Liver (tissue), 10 donors: ENCODE measurements at places on chromosomes 2 and 18.

DNA sequence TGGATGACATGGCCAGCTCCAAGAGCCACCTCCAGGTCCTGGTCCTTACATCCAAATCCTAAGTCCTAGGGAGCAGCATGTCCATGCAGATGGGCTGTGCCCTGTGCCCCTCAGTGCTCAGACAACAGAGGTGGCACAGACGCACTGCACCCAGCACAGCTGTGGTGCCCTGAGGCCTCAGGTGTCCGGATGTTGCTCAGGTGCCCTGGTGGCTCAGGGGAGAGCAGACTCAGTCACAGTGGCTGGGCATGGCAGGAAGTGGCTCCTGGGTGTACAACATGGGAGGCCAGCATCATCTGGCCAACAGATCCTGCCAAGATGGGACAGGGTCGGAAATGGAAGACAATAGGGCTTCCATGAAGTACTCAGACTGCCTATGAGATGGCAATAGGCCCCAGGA lies 50.1 kb downstream of the TIMM21 start:
- no peak for DNase-seq

- DNase-seq: no peak
These were observed 28.1 kb upstream of the TMEM247 start for GRCh38 chr2:46451131-46451711.

- no peak for DNase-seq
These were observed 5.1 kb upstream of the PAX8 start for GRCh38 chr2:113283704-113284284.

- DNase-seq: no peak
These were observed 13.7 kb downstream of the GPR17 start for GRCh38 chr2:127659408-127660290.

DNA sequence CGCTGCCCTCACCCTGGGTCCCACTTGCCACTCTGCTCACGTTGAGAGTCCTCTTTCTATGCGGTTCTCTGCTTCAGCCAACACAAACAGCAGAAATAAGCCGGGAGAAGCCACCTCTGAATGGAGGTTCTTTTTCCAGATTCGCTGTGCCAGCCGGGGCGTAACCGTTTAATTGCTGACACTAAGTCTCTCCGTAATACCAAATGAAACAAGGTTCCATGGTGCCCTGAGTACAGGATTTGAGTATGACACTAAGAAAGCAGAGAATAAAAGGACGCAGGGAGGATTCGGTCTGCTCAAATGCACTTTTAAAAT lies 37.6 kb downstream of the CTIF start:
- no peak for DNase-seq

GRCh38 chr18:39211461-39211860 lies 1645.9 kb upstream of the CELF4 start:
- no peak for DNase-seq

- no peak for DNase-seq
These were observed 24.1 kb upstream of the EPHA4 start for GRCh38 chr2:221596192-221596591.

GRCh38 chr18:3819961-3820360 lies 370.0 kb downstream of the TGIF1 start:
- DNase-seq: no peak

GRCh38 chr18:13615432-13615861 lies 110.9 kb downstream of the FAM210A start:
- DNase-seq: no peak

DNA sequence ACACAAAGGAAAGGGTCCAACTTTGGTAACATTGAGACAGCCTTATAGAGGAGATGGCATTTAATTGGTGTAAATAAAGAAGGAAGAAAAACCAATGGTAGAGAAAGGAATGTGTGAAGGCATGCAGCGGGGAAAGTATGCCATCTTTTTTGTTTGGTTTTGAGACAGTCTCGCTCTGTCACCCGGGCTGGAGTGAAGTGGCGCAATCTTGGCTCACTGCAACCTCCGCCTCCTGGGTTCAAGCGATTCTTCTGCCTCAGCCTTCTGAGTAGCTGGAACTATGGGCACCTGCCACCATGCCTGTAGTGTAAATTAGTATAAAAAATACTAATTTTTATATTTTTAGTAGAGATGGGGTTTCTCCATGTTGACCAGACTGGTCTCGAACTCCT lies 6.4 kb downstream of the RIOK3 start:
- no peak for DNase-seq

DNA sequence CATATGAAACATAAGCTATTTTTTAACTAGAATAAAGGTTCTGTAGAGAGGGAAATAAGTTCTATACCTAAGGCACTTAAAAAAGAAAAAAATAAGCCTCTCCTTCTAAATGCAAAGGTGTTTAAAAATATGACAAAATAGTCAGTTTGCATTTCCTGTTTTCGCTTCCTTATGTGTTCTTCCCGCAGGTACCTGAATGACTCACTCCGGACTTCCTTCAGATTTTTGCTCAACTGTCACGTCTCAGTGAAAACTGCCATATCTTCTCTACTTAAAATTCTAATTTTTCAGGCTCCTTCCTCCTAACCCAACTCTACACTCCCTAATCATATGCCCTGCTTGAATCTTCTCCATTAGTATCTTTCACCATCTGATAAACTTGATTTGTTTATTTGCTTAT lies 1333.1 kb downstream of the LRP1B start:
- DNase-seq: no peak

GRCh38 chr2:64516651-64517510 lies 7.2 kb upstream of the AFTPH start:
- DNase-seq: no peak

DNA sequence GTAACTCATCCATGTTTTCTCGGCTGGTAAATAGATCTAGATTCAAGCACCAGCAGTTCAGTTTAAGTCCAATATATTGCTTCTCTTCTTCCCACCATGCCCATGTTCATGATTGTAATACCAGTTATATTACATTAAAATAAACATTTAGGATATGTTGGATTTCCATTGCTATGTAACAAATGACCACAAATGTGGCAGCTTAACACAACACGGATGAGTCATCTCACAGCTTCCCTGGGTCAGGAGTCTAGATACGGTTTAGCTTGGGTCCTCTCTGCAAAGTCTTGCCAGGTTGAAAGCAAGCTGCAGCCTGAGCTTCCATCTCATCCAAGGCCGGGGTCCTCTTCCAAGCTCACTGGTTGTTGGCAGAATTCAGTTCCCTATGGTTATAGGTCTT lies 39.4 kb upstream of the SMAD2 start:
- DNase-seq: no peak

- DNase-seq: no peak
These were observed 13.4 kb upstream of the RBMS1 start for GRCh38 chr2:160507046-160507407.

GRCh38 chr2:37615804-37616676 lies 55.4 kb downstream of the CDC42EP3 start:
- DNase-seq: no peak

DNA sequence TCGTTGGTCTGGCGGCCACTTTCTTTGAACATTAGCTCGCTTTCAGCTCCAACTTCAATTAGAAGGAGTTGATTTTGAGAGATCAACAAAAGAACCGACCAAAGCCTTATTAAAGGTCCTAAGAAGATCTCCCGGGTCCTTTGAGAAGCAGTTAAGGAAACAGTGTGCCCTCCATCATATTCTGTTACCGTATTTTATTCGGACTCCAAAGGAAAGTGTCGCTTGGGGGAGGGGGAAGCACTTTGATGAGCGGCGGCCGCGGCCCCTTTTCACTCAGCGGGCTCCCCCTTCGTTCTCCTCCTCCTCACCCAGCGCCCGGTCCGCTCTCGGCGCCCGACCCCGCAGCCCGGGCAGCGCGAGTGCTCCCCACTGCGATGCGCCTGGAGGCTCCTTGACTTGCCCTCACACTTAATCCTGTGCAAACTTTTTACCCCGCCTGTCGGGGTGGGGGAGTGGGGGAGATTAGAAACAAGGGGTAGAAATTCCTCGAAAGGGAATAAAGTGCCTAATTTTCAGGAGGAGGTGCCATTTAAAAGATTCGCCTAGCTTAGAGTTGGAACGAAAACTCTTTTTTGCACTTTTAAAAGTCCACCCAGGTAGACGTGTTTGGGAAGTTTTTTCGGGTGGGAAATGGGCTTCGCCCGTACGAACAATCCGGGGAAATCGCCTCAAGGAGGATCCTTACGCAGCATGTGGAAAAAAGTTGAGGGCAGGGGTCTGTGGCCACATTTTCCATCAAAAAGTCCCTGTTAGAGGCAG lies 1.2 kb upstream of the OTX1 start:
- no peak for DNase-seq

DNA sequence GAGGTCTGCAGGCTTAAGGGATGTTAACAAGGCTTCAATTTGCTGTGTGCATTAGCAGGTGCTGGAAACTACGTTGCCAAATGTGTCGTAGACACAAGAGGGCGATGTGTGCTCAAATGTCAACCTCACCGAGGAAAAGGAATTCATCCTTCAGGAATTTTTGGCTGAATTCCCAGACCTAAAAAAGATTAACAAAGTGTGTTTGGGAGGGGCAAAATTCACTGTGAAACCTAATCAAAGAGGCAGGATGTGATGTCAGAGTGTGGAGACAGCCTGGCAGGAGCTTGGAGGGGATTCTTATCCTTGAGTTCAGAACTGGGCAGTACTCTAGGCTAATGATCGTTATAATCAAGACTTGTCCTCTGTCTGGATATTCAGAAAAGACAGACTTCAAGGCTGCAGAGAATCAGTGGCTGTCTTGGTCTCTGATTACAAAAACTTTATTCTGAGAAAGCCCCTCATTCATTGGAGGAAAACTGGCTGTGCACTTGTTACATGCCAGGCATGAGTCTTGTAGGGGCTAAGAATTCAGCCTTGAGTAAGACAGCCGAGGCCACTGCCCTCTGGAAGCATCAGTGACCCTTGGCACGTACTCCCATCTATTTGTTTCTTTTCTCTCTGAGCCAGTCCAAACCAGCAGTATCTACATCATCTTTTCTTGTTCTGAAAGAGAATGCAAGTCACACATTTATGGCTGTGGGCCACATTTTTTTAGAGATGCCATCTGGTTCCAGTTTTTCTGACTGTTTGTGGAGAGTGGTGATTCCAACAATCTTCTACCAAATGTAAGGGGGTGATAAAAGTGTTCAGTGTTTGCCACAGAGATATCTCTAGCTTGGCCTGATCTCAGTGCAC lies 18.7 kb upstream of the SCYGR1 start:
- DNase-seq: peak; percentile 40

DNA sequence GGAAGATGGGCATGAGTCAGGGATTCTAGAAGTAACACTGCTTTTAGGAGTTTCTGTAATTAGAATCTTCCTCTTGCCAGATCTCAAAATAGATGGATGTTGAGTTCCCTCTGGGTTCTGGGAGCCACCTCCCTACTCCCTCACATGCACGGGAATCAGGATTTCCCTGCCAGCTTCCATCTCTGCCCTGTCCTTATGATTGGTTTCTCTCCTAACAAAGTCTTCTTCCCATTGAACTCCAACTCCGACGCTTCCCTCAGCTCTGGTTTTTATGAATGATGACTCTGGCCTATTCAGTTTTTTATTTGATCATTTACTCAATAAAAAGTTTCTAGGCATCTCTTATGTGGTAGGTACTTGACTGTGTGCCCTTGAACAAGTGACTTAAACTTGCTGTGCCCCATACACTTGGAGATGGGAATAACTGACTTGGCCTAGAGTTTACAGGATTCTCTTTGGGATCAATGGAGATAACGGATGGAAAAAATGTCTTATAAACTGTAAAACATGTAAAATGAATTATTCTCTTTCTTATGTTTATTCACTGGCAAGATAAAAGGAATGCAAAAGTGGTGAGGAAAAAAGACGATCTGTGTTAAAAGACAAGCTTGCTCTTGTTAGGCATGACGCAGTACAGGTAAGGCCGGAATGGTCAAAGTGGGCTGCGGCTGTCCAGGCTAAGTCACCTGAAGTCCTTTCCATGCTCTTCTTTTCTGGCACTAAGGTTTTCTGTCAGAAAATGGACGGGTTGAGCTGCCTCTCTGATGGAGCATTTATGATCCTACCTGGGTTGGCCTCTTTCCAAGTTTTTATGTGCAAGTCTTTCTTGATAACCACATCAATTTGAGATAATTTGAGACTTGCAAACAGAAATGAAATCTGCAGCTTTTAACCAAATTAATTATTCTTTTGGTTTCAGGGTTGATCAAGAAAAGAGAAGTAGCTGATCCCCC lies 199.6 kb downstream of the MYCN start:
- DNase-seq: no peak

GRCh38 chr2:145887915-145888314 lies 1368.0 kb upstream of the ZEB2 start:
- DNase-seq: no peak

DNA sequence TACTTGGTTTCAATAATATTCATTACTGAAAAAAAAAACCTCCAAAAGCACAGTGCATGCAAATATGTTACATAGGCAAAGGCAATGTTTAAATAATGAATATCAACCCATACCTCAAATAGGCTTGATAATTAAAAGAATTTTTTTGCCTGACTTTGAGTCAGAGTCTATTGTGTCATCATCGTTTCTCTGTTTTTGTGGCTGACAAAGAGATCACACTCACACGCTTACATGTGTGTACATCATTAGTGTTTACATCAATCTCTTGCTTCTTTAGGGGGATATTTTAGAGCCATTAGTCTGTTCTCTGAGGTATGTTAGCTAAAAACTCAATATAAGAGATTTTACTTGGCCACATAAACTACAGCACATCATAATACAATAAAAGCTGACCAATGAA lies 150.3 kb upstream of the MMADHC start:
- no peak for DNase-seq
